ENCODE measurements at places on chromosomes 7 and 10.
A peak's percentile ranks its signal among the peaks of the same experiment; 100 is the strongest.

- DNase-seq, result no peak
Measured at GRCh38 chr7:144459635-144460034, 56.1 kb upstream of the NOBOX start.

DNA sequence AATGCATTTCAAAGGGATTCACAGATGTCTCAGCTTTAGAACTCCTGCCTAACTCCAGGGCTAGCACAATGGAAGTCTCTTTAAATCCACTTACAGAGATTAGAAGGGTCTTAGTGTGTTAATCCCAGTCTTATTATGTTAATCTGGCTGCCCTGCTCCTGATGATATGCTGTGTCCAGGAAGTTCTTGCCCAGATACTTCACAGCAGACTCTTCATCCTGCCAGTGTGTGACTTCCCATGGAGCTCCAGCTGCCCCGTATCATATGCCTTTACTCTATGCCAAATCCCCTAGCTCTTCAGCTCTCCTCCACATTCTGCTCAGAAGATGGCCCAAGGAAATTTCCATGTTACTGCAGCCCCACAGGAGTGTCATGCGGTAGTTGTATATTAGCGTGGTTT is 533.8 kb downstream of the GALNT17 start:
- no peak for DNase-seq

DNA sequence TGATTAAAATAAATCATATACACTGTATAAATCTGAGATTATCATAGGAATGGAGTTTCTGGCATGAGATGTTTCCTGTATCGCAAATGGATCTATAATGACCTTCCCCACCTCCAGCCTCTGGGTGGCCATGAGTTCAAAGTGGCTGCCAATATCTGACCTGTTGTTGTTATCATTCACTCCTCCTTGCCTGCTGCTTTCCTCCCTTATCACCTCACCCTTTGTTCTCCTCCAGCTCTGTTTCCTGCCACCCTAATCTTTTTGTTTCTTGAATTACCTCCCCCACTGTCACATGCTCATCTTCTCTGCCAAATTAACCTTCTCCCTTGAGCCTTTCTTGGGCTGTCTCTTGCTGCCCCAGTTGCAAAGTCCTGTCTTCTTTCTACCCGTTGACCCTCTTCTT is 12.0 kb downstream of the SCD start:
- no peak for DNase-seq

DNA sequence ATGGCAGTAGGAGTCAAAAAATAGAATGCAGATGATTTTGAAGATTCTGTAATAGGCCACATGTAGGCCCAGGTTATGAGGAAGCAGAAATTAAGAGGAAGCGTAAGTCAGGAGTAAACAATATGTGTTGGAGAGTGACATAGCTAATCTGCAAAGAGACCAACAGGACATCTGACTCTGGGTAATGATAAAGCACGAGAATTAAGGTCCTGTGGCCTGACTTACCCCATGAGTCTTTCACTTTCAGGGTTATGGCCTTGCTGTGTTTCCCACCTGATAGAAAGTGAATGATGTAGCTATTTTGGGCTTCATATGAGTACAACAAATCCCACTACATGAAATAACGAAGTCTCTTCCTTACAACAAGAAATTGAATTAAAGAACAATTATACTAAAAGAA is 393.0 kb downstream of the MAGI2 start:
- no peak for DNase-seq

GRCh38 chr7:38932509-38933168 is 23.6 kb upstream of the VPS41 start:
- peak; percentile 14 for DNase-seq
